Hepatic stellate cell (primary cell): ENCODE measurements at places on chromosomes 7 and 10.

DNA sequence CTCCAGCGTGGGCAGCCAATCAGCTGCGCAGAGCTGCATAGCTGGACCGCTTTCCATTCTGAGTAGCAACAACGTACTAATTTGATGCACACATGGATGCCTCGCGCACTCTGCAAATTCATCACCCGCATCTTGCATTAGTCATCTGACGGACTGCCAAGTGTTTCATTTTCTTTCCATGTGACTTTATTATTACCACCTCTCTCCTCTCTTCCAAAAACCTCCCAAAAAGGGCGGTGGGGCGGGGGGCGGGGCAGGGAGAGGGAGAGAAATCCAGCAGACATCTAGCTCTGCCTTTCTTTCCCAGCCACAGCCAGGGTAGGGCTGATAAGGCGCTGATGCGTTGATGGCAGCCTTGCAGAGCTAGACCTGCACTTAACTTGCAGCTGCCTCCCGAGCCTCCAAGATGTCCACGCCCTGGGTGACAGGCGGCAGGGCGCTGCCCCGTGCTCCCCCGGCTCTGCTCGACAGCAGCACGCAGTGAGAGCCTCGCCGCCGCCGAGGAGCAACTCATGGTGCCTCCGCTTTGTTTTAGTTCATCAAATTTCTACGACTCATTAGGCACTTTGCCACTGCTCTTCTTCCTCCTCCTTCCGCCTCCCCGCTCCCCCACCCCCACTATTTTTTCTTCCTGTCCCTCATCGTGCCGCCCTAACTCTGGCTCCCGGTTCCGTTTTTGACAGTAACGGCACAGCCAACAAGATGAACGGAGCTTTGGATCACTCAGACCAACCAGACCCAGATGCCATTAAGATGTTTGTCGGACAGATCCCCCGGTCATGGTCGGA, 147.3 kb downstream of the CELF2 start:
- no peak for DNase-seq

DNA sequence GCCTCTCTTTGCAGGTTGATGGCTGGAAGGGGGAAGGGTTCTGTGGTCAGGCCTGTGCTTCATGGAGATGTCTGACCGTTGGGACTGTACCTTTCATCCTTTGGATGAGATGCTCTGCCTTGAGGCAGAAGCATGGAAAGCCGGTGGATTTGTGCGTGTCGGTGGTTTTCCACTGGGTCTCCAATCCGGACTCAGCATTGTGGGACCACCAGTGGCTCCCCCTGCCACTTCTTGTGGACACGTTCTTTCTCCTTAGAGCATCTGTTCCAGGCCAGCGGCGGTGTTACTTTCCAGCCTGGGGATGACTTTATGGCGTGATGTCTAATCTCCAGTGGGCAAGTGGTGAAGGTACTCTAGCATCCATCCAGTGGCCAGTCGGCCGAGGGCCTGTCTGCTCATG, 178.4 kb downstream of the MGMT start:
- no peak for DNase-seq

GRCh38 chr7:80833289-80834268, 85.3 kb downstream of the SEMA3C start:
- no peak for DNase-seq

DNA sequence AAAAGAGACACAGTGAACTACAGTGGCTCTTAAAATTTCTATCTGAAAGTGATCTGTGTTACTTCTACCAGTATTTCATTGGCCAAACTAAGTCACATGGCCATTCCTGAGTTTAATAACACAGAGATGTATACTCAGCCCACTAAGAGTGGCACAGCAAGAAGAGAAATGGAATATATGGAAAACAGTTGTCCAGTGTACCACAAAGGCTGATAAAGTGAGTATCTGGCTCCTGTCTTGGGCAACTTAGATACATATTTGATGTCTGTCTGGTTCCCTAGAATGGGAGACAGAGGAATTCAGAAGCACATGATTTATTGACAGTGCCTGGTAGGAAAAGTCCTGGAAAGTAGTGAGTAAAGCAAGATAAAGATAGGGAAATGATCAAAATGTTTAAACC, 10.1 kb upstream of the PON1 start:
- DNase-seq = no peak

- no peak for DNase-seq
Observed at GRCh38 chr7:27635728-27636127, 27.0 kb downstream of the HIBADH start.

- DNase-seq = no peak
Observed at GRCh38 chr10:2914741-2915140, 152.6 kb upstream of the PFKP start.

GRCh38 chr7:83466956-83467355, 182.0 kb downstream of the SEMA3E start:
- DNase-seq = no peak

DNA sequence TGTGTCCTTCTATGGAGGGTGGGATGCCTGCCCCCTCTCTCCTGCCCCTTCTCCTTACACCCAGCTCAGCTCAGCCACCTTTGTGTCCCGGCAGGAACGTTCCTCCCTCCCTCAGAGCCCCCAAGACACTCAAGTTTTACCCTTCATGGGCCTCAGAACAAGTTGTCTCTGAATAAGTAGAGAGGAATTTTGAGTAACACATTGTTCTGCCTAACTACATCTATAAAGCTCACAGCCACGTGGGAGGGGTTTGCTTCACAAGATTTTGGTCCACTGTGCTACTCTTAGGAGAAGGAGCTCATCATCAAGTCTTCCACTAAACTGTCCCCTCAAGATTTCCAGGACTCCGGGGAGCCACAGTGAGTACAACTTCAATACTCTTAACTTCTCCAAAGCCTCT, 51.6 kb upstream of the ZNF32 start:
- DNase-seq = no peak
